ENCODE measurements at places on chromosomes 5 and 9.
A peak's percentile ranks its signal among the peaks of the same experiment; 100 is the strongest.

- no peak for DNase-seq
Observed at GRCh38 chr5:175680020-175680419, 22.1 kb downstream of the HRH2 start.

- no peak for DNase-seq
Observed at GRCh38 chr5:18975624-18976023, 1012.4 kb downstream of the CDH18 start.

GRCh38 chr9:2209400-2209799 is 194.3 kb downstream of the SMARCA2 start:
- DNase-seq, result no peak

DNA sequence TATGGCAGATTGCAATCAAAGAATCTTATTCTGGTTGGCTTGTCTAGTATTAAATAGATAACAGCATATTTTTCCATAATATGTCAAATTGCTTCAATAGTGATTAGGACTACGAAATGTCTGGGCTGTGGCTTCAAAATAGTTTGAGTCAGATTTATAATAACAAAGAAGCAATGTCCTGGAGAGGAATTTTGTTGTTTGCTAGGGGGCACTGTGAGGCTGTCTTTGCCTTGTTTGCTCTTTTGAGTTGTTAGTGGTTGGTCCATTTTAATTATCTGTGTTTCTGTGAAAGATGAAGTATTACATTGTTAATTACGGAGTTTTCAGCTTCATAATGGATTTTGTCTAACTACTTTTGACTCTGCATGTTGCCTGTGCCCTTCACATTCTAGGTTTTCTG is 713.6 kb downstream of the TLE4 start:
- DNase-seq, result peak; percentile 4

GRCh38 chr5:152405145-152405544 is at the start of gene NMUR2:
Gene NMUR2 (minus strand): TSS chr5:152405279. CDS start chr5:152405113, 166 bp downstream.
- DNase-seq, result no peak

DNA sequence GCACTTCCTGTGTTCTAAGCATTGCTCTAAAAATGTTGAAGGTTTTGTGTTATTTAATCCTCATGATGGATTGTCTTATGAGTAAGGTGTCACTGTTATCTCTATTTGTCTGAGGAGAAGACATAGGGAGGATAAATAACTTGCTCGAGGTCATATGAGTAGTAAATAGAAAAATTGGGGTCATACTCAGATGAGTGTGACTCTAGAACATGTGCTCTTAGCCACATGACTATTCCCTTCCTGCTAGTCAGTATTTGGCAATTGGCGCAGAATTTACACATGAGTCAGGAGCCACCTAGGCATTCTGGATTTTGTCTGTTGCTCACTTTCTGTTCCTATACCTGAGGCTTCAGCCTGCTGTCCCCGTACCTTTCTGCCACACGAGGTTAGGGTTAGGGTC is 234.6 kb upstream of the CD180 start:
- DNase-seq, result peak; percentile 8

DNA sequence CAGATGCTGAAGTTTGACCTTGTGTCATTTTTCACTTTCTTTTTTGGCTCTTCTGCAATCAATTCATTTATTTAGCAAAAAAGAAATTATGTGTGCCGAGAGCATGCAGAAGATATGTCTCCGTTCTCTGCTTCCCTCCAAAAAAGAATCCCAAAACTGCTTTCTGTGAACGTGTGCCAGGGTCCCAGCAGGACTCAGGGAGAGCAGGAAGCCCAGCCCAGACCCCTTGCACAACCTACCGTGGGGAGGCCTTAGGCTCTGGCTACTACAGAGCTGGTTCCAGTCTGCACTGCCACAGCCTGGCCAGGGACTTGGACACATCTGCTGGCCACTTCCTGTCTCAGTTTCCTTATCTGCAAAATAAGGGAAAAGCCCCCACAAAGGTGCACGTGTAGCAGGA is 2.4 kb downstream of the FGFR4 start:
- no peak for DNase-seq

DNA sequence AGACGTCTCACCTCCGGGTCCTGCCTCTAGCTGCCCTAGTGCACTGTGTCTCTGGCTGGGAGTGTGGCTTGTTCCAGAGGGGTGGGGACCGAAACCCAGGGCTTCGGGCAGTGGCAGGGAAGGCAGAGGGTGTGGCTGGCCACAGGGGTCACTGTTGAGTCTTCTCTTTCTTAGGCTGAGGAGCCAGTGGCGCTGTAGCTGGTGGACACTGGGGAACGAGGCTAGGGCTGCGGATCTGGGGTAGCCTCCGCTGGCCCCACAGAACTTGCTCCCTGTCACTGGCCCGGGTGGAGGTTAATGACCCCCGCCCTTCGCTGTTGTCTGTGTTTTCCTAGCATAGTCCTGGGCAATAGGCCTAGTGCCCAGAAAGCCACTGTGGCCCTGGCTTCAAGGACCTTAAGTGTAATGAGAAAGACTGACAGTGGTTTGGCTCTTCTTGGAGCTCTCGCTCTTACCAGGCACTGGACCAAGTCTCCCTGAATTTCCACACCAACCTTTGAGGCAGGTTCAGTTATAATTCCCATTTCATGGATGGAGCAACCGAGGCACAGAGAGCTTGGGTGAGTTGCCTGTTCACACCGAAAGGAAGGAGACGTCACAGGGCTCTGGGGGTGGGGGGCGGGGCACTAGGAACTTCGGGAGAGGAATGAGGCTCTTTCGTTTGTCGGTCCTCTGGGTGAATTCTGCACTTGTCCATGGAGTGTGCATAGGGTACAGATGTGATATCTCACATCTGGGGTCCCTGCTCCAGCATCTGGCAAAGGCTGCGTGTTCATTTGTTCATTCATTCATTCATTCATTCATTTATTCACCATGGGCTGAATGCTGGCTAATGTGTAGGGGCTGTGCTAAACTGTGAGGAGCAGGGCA is 4.8 kb upstream of the IER5L start:
- no peak for DNase-seq

GRCh38 chr9:69012696-69013381 is 1.1 kb downstream of the PRKACG start:
- no peak for DNase-seq
